Activated CD8-positive, alpha-beta memory T cell treated with anti-CD3 and anti-CD28 coated beads for 1 hour (primary cell): ENCODE measurements at places on chromosomes 3 and 15.

- DNase-seq = no peak
These were observed 56.0 kb downstream of the SEMA3G start for GRCh38 chr3:52388933-52389332.

DNA sequence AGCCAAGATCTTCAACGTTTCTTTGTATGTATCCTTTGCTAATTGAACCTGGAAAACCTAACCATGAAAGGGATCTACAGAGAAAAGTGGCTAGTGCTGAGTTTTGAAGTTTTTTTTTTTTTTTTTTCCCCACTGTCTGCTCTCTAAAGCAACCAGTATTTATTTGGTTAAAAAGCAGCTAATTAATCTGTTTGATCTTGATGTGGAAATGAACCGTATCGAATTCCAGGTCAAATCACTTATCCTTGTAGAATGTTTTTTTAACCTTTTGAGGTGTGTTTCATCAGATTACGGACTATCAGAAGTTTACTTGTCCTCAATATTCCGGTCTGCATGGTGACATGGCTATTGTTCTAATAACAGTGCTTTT lies 117.2 kb downstream of the FNDC3B start:
- no peak for DNase-seq

GRCh38 chr15:68821190-68821840 lies 620 bp upstream of the ANP32A start:
- no peak for DNase-seq

DNA sequence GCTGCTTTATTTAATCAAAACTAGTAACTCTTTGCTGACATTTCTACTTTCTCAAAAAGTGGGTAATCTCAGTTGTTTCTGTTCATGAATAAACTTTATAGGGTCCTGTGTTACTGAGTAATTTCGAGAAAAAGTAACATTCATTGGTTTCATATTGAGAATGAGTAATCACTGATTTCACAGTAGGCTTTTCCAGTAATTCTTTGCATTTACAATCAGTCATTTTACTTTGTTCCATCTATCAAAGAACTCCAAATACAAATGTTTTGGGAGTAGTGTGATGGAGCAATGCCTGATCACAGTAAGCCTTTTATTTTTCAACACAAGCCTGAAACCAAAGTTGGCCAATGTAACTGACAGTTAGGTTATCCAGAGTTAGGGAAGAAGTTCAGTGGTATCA lies 353.6 kb downstream of the ULK4 start:
- DNase-seq = no peak

DNA sequence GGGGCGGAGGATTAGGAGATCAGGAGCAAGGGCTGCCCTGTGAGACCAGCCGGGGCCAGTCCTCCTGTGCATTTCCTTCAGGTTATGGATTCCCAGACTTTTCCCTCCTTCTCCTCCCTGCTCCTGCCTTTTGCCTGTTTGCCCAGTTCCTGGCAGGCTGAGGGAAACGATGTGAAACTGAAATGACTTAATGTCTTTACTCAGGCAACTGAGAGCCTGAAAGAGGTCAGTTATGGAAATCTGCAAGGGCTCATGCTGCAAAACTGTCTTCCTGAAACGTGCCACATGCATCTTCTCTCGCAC lies 57.2 kb downstream of the MESD start:
- no peak for DNase-seq

- no peak for DNase-seq
These were observed 33.4 kb upstream of the CTDSPL2 start for GRCh38 chr15:44394062-44394461.

DNA sequence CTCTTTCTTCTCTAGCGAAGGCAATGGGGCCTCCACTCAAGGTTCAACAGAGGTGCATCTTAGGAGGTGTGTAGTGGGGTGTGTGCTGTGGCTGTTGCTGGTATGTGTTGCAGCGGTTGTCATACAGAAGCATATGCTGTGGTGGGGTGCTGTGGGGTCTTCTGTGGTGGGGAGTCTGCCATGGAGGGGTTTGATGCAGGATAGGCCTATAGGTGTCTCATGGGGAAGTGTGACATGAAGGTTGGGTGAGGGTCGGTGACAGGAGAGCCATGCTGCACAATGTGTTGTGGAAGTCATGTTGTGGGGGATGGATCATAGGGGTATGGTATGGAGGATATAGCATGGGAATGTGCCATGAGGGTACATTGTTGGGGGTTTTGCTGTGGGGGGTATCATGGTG lies 20.3 kb downstream of the NMNAT3 start:
- no peak for DNase-seq

DNA sequence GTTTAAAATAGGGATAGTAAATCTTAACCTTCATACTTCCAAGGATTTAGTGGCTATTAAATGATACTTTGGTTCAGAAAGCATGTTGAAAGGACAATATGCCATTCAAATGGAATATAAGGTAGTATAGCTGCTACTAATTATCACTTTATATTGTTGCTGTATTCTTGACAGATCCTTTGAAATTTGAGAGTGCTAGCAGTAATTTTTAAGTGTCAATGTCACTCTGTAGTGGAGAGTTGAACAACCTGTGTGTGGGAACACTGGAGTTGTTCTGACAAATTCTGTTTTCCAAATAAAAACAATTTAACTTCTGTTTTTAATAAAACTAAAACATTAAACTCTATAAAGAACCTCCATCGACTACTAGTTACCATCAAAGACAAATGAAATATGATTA lies 565.7 kb downstream of the FGF12 start:
- no peak for DNase-seq

DNA sequence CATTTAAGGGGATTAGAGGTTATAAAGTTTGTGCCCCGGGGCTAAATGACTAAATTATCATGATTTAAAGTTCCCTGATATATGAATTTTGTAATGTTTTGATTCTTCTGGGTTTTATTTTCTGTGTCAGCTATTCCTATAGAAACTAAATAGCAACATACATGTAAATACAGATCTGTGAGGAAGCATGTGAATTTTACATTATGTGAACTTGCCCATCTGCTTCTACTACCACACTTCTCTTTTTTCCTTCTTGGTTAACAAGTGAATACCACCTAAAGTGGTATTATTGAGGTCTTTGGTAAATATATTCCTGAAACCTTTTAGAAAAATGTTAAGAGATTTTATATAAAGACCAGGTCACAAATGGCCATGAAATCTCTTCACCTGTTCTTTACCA lies 29.3 kb downstream of the SLMAP start:
- DNase-seq = no peak

- DNase-seq = no peak
These were observed 3.3 kb upstream of the NR2F2 start for GRCh38 chr15:96327155-96327741.

GRCh38 chr3:60226912-60227311 lies 1024.3 kb downstream of the FHIT start:
- no peak for DNase-seq

GRCh38 chr15:50225938-50226337 lies 39.6 kb downstream of the HDC start:
- no peak for DNase-seq

- DNase-seq = peak; percentile 15
These were observed 780 bp downstream of the TIPARP start for GRCh38 chr3:156674911-156675829.

- DNase-seq = no peak
These were observed 67.5 kb upstream of the SETMAR start for GRCh38 chr3:4235690-4236089.

DNA sequence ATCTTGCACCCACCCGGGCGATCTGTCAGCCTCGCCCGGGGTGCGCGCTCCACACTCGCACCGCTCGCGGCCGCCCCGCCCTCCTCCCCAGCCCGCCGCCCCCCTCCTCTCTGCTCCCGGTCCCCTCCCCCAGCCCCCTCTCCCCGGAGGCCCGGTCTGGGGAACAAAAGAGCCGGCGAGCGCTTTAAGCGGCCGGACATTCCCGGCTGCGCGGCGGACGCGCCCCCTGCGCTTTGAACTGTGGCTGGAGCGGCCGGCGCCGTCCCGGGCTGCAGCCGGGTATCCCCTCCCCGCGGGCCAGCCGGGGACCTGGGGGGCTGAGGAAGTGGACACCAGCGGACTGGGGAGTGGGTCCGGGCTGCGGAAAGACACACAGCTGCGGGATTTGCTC lies at the start of gene IGDCC3:
IGDCC3 (minus strand) TSS at position 27 of the 391 bp plus-strand sequence. CDS start 214 bp downstream, outside the sequence.
- no peak for DNase-seq

GRCh38 chr3:102099913-102100312 lies 250.6 kb downstream of the NFKBIZ start:
- no peak for DNase-seq

GRCh38 chr15:48354694-48355303 lies 23.6 kb downstream of the DUT start:
- DNase-seq = no peak

DNA sequence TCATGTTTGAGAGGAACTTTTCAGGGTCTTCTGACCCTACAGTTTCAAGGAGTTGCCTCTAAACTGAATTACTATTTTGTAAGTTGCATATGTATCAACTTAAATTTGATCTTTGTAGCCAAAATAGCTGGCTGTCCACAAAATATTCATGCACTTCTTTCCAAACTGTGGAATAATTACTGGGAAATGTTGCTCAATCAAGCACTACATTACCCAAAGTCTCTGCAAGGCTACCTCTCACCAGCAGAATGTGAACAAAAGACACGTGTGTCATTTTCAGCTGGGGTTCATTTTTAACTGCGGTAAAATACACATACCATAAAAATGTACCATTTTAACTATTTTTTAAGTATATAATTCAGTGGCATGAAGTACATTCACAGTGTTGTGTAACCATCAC lies 320.4 kb downstream of the CTNNB1 start:
- no peak for DNase-seq

DNA sequence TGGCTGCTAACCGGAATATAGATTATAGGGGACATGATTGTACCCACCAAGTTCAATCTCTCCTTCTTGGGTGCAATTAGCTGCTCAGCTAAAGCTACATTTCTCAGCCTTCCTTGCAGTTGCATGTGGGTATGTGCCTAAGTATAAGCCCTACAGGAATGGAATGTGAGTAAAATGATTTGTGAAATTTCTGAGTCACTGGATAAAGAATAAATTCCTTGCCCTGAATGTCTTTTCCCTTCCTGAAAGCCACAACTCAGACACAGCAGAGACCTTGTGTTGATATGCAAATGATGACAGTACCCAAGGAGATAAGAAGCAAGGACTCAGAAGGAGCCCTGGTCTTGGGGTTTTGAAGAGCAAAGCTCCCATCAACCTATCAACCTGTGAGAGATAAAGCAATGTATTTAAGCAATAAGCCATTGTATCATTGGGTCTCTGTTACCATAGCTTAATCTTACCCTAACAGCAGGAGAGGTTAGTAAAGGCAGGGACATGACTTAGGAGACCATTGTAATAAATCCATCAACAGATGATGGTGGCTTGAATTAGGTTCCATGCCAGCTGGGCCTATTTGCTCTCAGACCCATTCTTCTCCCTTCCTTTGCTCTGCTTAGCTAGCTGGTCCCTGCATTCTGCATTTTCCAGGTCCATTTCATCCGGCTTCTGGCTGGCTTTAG lies 25.6 kb upstream of the ZNF280D start:
- DNase-seq = no peak

- no peak for DNase-seq
These were observed 778.0 kb upstream of the NECTIN3 start for GRCh38 chr3:110293660-110294059.

- DNase-seq = no peak
These were observed 74.3 kb upstream of the STAC start for GRCh38 chr3:36305929-36306520.

GRCh38 chr3:148008591-148008990 lies 599.4 kb downstream of the ZIC1 start:
- DNase-seq = no peak

- DNase-seq = peak; percentile 11
These were observed 4.0 kb downstream of the GCSAM start for GRCh38 chr3:112128843-112129727.

GRCh38 chr3:10553591-10554235 lies 48.3 kb upstream of the ATP2B2 start:
- DNase-seq = no peak

GRCh38 chr3:17670749-17671148 lies 71.7 kb downstream of the TBC1D5 start:
- DNase-seq = no peak

DNA sequence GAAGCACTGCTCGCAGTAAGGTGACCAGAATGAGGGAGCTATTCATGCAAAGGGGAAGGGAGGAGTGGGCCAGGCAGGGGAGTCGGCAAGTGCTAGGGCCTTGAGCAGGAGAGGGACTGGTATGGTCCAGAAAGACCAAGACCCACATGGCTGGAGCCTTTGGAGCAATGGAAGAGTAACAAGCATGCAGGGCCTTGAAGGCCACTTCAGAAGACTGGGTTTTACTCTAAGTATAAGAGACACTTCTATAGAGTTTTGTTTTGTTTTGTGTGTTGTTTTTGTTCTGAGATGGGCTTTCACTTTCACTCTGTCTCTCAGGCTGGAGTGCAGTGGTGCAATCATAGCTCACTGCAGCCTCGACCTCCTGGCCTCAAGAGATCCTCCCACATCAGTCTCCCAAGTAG lies 42.0 kb downstream of the BFSP2 start:
- no peak for DNase-seq

DNA sequence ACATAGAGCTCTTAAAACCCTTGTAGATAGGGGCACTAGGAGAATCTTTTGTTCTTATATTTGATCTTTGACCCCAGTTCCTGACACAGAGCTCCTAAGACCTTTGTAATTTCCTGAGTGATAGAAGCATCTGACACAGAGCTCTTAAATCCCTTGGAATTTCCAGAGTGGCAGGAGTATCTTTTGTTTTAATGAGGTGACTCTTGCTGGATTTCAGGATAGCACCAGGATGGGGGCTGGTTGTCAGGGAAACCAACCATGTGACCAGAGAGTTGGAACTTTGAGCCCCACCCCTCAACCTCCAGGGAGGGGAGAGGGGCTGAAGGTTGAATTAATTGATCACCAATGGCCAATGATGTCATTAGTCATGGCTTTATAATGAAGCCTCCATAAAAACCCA lies 47.6 kb upstream of the ST8SIA2 start:
- no peak for DNase-seq

DNA sequence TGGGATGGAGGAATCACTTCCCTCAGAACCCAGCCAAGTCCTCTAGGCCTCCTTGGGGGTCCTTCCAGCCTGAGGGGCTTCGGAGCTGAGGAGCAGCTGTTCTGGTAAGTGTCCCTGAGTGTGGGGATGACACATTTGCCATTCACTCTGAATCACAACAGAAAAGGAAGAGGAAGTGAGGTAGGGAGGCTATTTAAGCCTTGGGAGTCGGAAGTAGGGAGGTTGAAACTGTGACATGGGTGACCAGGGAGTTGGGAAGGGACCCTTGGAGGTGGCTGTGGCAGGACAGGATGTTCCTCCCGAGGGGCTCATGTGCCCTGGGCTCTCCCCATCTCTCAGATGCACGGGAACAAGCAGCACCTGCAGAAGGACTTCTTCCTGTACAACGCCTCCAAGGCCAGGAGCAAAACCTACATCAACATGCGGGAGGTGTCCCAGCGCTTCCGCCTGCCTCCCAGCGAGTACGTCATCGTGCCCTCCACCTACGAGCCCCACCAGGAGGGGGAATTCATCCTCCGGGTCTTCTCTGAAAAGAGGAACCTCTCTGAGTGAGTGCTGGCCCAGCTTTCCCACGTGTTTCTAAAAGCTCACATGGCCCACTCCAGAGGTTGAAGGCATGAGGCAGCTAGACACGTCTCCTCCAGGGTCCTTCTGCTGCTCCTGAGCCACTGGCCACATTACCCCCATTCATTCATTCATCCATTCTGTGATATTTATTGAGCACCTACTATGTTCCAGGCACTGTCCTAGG lies 43.3 kb downstream of the CAPN3 start:
- DNase-seq = no peak

GRCh38 chr3:137854533-137855261 lies 90.6 kb downstream of the SOX14 start:
- no peak for DNase-seq
